ENCODE measurements at places on chromosomes 13 and 19.
A peak's percentile ranks its signal among the peaks of the same experiment; 100 is the strongest.

- no peak for DNase-seq
Measured at GRCh38 chr13:40402931-40403431, 263.5 kb downstream of the FOXO1 start.

DNA sequence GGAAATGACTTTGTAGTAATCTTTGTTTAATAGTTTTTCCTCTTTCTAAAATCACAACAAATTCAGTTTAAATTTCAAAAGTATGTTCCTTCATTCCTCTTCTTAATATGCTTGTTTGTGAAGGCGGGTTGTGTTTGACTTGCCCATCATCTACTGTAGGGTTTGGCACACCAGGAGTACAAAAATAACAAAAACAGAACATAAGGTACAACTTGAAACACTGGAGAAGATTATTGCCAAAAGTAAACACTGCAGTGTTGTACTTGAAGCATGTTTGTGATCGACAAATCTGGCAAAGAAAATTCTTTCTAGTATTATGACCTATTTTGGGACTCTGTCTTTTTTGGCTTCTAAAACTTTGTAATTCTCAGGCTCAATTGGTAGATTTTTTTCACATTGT, 518.6 kb downstream of the SLITRK5 start:
- no peak for DNase-seq

GRCh38 chr13:25420161-25420560, 48.4 kb downstream of the ATP8A2 start:
- DNase-seq = no peak

GRCh38 chr13:103514188-103514587, 448.0 kb upstream of the SLC10A2 start:
- DNase-seq = no peak

- DNase-seq = no peak
Measured at GRCh38 chr19:51740356-51740755, 11.3 kb downstream of the FPR1 start.

DNA sequence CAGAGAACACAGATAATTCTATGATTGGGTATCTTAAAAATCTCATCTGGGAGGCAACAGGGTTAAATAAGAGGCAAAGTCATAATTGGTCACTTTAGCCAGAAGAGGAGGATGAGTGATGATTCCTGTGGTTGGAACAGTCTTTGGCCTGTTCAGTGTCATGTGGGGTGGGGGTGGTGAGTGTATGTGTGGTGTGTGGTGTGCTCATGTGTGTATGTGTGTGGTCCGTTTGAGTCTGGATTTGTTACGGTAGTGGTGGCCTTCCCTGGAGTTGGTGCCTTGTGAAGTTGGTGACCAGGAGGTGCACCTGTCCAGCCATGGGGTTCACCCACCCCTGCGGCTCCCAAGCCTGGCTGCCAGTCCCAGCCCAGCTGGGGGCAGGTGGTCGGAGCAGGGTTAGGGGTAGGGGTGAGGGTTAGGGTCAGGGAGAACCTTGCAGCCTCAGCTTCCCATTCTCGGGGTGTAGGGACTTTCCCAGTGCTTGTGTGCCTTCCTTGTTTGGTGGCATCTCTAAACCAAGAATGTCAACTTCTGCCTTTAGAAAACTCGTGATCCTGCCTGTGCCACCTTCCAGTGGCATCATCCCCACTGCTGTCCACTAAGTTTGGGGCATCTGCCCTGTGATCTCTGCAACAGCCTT, 97.5 kb downstream of the RAB20 start:
- no peak for DNase-seq

DNA sequence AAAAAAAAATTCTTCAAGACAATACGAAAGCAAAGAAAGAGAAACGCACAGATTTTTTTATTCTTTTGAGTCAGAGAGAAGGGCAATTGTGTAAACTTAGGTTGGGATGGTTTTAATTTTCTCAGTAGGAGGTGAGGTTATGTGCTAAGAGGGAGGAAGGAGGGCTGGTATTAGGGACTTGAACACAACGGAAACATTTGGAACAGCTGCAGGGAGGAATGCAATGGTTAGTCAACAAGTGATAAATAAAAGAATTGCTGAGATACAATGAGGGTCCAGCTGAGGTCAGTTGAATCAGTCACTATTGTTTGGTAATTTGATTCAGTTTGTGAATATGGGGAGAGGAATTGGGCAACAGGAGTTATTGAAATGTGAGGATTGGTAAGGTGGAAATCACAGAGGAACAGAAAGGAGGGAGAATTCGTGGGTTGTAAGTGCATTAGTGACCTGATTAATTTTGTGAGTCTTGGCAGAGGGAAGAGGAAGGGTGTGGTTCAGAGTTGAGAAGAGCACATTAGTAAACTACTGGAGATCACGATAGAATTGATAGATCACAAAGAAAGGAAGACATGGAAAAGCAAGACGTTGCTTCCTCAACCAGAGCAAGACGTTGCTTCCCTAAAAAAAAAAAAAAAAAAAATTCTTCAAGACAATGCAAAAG, 499.5 kb upstream of the SPRY2 start:
- DNase-seq = no peak

DNA sequence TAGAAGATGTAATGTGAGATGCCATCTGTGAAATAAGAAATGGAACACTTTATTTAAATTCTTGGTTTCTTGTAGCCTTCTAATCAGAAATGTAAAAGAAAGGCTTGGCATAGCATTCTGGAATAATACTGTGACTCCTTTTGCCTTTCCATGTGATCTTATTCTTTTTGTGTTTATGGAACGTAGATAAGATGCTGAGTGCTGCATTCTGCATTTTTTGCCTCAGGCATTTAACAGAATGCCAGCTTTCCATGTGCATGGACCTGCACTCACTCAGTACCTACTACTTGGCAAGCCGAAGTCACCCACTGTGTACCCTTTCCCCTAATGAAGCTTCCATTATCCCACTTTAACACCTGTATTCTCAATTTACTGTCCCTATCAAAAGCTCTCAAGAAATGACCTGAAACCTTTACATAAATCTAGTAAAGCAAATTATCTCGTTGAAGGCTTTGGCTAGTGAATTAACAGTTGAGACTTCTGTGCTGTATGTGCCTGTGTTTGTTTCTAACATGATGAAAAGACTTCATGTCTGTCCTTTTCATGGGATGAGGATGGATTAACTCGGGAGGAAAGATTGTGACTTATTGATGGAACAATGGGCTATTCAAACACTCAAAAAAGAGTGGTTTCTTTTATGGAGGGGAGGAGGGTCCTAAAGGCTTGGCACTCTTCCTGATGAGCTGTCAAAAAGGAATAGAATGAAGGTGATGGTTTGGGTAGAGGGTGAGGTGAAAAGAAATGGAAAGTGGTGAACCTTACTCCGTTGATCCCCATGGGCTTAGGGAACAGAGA, 44.7 kb upstream of the FRY start:
- no peak for DNase-seq

DNA sequence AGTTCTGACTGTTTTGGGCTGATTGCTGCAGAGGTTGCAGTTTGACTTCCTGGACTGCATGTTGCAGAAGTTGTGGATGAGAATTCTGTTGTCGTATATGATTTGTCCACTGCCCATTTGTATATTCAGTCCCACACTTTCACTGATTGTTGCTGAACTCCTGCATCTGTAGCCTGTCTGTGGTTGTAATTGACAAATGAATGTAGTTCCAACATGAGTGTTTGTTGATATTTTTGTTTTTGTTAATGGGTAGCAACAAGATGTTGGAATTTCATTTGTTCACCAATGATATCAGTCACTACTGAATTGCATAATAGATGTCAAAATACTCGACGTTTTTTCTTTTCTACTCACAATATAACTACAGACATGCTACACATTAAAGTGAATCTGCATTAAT, 533.9 kb downstream of the DCT start:
- no peak for DNase-seq

- no peak for DNase-seq
Measured at GRCh38 chr13:77891486-77891885, 27.1 kb downstream of the EDNRB start.

GRCh38 chr13:77514336-77514726, 21.2 kb upstream of the SCEL start:
- no peak for DNase-seq

DNA sequence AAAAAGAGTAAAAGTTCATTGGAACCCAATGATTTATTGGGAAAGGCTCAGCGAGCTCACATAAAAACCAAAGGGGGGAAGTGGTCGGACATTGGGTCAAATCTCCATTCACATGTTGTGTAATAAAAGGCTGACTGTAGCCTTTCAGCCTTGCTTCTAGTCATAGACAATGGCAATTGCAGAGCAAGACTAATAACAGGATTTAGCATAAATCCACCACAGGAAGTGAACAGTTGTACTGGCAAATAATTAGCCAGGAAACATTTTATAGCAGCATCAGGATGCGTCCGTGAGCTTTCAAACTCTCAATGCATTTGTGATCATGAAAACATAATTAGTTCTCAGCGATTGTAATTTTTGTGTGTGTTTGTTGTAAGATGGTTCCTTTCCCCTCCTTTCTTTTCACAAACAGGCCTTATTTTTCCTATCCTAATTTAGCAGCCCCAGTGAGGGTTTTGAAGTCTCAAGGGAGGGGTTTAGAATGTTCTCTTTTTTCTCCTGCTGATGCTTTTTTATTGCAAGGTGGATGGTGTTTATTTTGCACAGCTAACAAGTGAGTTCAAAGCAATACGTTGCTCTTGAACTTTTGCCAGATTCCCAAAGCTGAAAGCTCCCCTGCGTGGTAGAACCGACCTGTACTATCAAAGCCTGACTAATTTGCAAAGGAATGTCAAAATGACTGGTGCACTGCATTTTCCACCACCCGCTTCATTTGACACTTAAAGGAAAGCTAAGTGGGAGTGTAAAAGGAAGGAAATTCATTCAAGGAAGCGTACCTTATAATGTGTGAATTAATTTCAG, 105.6 kb downstream of the SPRY2 start:
- DNase-seq = no peak

GRCh38 chr13:31944262-31945160, 87.1 kb upstream of the FRY start:
- no peak for DNase-seq

- peak; percentile 72 for DNase-seq
Measured at GRCh38 chr19:38506723-38507550, 73.4 kb downstream of the RYR1 start.

DNA sequence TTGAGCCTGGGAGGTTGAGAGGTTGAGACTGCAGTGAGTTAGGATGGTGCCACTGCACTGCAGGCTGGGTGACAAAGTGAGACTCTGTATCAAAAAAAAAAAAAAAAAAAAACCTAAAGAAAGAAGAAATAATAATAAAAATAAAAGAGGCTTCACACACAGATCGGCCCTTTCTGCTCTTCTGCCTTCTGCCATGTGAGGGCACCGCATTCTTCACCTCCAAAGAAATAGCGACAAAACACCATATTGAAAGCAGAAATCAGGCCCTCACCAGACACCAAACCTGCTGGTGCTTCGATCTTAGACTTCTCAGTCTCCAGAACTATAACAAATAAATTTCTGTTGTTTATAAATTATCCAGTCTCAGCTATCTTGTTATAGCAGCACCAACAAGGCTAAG, 3.0 kb downstream of the ZNF649 start:
- no peak for DNase-seq
